OCI-M1 (cell line): ENCODE measurements at places on chromosomes 13 and 19.

- no peak for DNase-seq
Measured at GRCh38 chr13:41325752-41326151, 14.7 kb downstream of the NAA16 start.

DNA sequence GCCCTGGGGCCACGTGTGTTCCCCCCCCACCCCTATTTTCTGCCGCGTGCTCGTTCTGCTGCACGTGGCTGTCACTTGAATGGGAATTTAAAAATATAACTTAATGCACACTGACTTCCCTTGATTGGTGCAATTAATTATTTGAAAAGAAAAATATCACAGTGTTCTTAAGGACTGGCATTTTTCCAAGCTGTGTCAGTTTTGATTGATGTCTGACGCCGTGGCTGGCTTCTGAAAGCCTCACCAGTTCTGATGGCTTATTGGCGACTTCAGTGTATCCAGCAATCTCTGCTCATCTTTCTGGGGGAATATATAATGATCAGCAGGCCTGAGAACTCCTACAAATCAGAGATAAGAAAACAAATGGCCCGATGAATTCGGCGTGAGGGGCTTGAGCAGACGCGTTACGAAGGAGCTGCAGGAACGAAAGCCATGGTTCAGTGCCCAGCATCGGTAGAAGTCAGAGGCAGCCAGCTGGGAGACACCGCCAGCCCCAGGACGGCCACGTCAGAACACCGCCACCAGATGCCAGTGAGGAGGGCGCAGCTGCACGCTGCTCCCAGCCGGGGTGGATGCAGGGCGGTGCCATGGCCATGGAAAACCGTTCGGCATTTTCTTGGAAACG, 111.2 kb downstream of the KDM4B start:
- no peak for DNase-seq

DNA sequence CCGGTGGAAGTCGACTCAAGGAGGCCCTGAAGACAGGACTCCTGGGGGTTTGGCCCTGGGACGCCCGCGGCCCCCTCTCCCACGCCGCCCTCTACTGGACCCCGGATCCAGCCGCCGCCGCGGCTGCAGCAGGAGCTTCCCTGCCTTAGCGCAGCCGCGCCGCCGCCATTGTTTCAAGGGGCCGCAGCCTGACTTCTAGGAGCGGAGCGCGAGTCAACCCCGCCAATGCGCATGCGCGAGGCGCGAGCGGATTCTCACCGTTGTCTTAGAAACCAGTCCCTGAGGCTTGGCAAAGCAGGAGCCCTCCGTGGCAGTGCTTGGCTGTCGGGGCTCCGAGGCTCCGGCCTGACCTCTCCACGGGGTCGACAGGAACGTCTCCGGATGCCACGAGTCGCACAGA, 19.1 kb upstream of the ZNF420 start:
- DNase-seq = no peak

GRCh38 chr19:11626252-11626651, 29.0 kb downstream of the ZNF627 start:
- DNase-seq = no peak
